ENCODE measurements at places on chromosomes 2 and 18.

GRCh38 chr18:51611326-51611725 lies 413.8 kb upstream of the MEX3C start:
- no peaks in the 10 kb centered on the region for H3K4me1 ChIP-seq
- no peaks in the 10 kb centered on the region for H3K27me3 ChIP-seq
- no peak overlapping the region for H3K27ac ChIP-seq
- H3K4me3 ChIP-seq: no peak overlapping the region

- H3K36me3 ChIP-seq: no peaks in the 10 kb centered on the region
- H3K27me3 ChIP-seq: no peaks in the 10 kb centered on the region
- no peak overlapping the region for H3K4me3 ChIP-seq
- no peak overlapping the region for H3K27ac ChIP-seq
- DNase-seq: no peak
Measured at GRCh38 chr2:191233533-191233932, 11.7 kb upstream of the MYO1B start.

DNA sequence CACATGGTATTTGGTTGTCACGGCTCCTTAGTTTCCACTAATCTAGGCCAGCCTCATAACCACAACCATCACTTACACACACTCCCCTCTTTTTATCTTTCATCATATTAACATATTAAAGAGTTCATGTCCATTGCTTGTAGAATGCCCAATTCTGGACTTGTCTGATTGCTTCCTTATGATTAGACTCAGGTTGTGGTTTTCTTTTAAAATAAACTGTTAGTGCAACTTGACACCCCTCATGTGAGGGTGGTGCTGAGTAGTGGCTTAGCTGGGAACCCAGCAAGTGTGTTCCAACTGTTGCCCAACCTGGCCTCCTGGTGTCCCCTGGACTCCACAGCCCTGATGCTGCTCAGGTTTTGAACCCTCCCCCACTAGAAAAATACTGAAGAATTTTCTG lies 20.1 kb upstream of the CD207 start:
- H3K4me1 ChIP-seq: no peaks in the 10 kb centered on the region
- DNase-seq: no peak
- H3K36me3 ChIP-seq: no peaks in the 10 kb centered on the region
- no peaks in the 10 kb centered on the region for H3K27me3 ChIP-seq
- H3K4me3 ChIP-seq: no peak overlapping the region

- H3K27ac ChIP-seq: no peak overlapping the region
- peaks cover 28% of the 10 kb centered on the region for H3K4me1 ChIP-seq
- H3K36me3 ChIP-seq: no peaks in the 10 kb centered on the region
Measured at GRCh38 chr2:30405260-30405605, 41.8 kb upstream of the LCLAT1 start.

DNA sequence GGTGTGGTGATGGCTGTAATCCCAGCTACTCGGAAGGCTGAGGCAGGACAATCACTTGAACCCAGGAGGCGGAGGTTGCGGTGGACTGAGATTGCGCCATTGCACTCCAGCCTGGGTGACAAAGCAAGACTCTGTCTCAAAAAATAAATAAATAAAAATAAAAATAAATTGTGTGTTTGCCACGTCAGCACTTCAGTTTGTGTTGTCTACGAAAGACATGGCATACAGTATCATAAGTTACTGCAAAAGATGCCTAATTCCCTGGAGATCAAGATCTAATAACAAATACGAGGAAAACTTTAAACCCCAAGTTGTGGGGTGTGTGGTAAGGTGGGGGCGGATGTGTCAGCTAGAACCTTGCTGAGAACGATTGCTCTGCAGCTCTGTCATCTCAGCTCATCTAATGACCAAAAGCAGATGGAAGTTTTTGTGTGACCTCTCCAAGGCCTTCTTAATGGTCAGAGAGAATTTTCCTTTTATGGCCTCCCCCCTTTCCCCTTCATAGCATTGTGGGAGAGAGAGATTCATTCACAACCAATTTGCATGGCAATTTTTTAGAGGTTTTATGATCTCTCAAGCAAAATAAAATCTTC lies 11.3 kb downstream of the NPAS2 start:
- no peak for DNase-seq
- no peak overlapping the region for H3K27ac ChIP-seq
- H3K4me3 ChIP-seq: no peak overlapping the region
- no peaks in the 10 kb centered on the region for H3K27me3 ChIP-seq

- no peaks in the 10 kb centered on the region for H3K27me3 ChIP-seq
- H3K4me1 ChIP-seq: peaks cover 10% of the 10 kb centered on the region
- H3K36me3 ChIP-seq: no peaks in the 10 kb centered on the region
- H3K4me3 ChIP-seq: peak overlapping the region; percentile 61
Measured at GRCh38 chr2:70088598-70089219, 1.4 kb downstream of the PCBP1 start.

DNA sequence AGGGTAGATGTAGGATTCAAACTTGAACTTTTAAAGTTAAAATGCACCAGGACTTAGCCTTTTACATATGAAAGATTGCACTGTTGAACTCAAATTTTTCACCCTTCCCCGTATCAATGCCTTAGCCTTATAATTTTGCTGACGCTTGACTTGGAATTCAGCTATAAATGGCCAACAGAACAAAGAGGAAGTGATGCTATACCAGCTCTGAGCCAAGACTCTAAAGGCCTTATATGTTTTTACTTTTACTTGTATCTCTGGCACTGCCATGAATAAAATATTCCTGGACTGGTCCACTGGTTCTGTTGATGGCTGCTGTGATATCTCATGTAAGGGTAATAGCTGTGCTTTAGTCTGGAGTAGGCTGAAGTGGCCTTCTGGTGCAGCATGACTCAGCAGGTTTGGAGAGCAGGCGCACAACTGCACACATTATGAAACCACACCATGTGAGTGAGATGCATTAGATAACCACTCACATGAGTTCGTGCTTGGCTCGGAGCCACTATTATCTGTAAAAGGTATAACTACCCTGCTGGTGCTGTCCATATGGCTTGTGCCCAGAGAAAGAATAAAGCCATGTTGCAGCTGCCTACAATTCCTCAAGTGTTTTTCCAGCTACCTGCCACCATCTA lies 8.4 kb upstream of the IER3IP1 start:
- no peak overlapping the region for H3K4me3 ChIP-seq
- DNase-seq: no peak
- no peaks in the 10 kb centered on the region for H3K27me3 ChIP-seq

DNA sequence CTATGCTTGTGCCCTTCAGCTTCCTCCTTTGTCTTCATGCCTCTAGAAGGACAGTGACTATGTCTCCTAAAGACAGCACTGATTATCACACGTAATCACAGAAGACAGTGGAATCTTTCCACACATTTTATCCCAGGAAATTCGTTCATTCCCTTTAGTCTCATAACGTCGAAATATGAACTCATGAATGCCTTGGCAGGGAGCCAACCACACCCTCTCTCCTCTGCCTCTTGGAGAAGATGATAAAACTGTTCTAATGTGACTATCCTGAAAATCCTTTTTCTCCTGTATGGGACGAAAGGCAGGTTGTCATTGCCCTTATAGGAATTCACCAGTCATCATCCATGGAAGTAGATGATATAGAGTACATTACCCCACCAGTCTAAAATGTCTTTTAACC lies 726.6 kb upstream of the FANCL start:
- H3K27ac ChIP-seq: no peak overlapping the region
- H3K27me3 ChIP-seq: no peaks in the 10 kb centered on the region
- no peaks in the 10 kb centered on the region for H3K36me3 ChIP-seq
- no peak overlapping the region for H3K4me3 ChIP-seq
- peak; percentile 16 for DNase-seq

- H3K36me3 ChIP-seq: no peaks in the 10 kb centered on the region
- no peak overlapping the region for H3K27ac ChIP-seq
- no peak for DNase-seq
- no peaks in the 10 kb centered on the region for H3K27me3 ChIP-seq
- peaks cover under 1% of the 10 kb centered on the region for H3K4me1 ChIP-seq
- H3K4me3 ChIP-seq: no peak overlapping the region
Measured at GRCh38 chr18:9609190-9609589, 5.2 kb downstream of the PPP4R1 start.

- H3K4me3 ChIP-seq: no peak overlapping the region
- no peaks in the 10 kb centered on the region for H3K27me3 ChIP-seq
- H3K4me1 ChIP-seq: no peaks in the 10 kb centered on the region
- H3K27ac ChIP-seq: no peak overlapping the region
- DNase-seq: no peak
- no peaks in the 10 kb centered on the region for H3K36me3 ChIP-seq
Measured at GRCh38 chr2:171389325-171389724, 44.5 kb downstream of the METTL8 start.

GRCh38 chr2:142629193-142629592 lies 248.3 kb upstream of the KYNU start:
- no peak for DNase-seq
- no peak overlapping the region for H3K27ac ChIP-seq
- no peak overlapping the region for H3K4me3 ChIP-seq
- no peaks in the 10 kb centered on the region for H3K36me3 ChIP-seq
- no peaks in the 10 kb centered on the region for H3K27me3 ChIP-seq
- H3K4me1 ChIP-seq: no peaks in the 10 kb centered on the region
